Stimulated activated naive CD8-positive, alpha-beta T cell treated with anti-CD3 and anti-CD28 coated beads, Interleukin-15, amount 100 ng/mL, for 72 hours (primary cell): ENCODE measurements at places on chromosomes 2 and 18.

DNA sequence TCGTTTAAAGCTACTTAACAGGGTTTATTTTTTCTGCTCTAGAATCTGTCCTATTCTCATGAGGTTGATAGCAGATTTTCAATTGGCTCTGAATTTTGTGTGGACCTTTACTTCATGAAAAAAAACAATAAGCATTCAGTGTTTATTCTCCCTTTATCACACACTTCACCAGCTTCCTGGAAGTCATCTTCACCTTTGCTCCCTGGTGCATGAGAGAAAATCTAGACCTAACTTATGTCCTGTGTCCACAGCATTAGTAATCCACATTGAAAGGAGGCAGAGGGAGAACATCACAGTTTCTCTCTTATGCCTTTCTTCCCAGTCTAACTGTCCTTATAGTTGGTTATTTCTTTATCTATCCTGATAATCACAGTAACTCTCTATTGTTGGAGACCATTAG lies 316.1 kb downstream of the PTH2R start:
- no peak for DNase-seq

DNA sequence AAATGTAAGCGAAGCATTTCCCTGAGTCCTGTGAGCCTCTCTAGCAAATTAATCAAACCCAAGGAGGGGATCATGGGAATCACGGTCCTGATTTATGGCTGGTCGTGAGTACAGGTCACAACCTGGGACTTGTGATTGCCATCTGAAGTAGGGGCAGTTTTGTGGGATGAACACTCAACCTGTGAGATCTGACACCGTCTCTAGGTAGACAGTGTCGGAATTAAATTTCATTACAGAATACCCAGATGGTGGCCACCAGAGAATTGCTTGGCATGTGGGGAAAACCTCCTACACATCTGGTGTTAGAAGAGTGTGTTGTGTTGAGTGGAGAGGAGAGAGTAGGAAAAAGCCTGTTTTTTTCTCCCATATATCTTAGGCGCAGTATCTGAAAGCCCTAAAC lies 12.5 kb downstream of the CAPN14 start:
- DNase-seq, result no peak

DNA sequence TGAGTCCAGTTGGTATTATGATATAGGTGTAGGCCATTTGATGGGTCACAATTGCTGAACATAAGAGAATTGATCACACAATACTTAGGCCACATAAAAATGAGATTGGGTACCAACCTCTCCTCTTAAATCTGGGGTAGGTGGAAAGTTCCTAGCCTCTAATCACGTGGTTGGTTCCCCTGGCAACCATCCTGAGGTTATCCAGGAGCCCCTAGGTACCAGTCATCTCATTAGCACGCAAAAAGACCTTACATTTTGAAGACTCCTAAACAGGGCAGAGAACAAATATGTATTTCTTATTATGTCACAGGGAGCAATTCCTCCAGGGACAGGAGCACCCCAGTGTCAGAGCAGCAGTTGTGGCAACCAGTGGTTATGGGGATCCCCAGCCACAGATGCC lies 12.7 kb upstream of the SELENOI start:
- no peak for DNase-seq

DNA sequence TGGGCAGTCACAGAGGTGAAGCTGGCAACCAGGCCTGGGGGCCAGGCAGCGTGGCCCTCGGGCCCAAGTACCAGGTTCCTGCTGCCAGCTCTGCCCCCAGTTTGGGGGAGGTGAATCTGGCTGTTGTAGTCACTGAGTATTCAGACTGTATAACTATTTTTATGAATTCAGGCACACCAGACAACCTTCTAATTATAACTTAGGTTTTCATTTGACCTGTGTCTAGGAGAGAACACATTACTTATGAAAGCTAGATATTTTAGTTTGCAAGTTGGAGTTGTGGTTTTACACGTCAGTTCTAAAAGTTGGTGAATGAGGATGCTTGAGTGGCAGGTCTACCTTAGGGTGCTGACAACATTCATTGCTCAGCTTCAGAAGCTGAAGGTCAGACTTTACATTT lies 71.7 kb downstream of the LIMS1 start:
- DNase-seq, result no peak

DNA sequence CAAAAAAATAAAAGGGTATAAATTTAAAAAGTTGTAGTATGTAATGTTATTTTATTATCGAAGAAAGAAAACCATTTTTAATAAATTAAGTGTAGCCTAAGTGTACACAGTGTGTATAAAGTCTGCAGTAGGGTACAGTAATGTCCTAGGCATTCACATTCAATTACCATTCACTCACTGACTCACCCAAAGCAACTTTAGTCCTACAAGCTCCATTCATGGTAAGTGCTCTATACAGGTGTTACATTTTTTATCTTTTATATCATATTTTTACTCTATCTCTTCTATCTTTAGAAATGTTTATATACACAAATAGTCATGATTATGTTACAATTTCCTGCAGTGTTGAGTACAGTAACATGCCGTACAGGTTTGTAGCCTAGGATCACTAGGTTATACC lies 59.5 kb downstream of the RABL2A start:
- no peak for DNase-seq

DNA sequence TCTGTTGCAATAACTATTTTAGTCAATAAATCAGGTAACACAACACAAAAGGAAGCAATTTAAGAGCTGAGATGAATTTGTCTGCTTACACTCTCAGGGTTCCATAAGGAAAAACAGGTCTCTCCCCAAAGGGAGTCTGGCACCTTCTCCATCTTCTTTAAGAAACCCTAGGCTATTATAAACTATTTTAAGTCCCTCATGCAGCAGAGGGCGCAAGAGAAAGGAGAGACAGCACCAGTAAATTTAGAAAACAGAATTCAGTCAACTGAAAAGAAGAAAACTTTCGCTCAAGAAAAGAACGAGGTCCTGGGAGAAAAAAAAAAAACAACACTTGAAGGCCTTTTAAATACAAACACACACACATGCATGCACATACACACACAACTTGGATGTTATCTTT lies 19.1 kb downstream of the SULT1C4 start:
- no peak for DNase-seq
